ENCODE measurements at places on chromosomes 4 and X. TPM values are rescaled to one million over a fixed set of nuclear protein-coding genes. Genes with fewer than 3 reads are reported as not detected.
A peak's percentile ranks its signal among the peaks of the same experiment; 100 is the strongest.

DNA sequence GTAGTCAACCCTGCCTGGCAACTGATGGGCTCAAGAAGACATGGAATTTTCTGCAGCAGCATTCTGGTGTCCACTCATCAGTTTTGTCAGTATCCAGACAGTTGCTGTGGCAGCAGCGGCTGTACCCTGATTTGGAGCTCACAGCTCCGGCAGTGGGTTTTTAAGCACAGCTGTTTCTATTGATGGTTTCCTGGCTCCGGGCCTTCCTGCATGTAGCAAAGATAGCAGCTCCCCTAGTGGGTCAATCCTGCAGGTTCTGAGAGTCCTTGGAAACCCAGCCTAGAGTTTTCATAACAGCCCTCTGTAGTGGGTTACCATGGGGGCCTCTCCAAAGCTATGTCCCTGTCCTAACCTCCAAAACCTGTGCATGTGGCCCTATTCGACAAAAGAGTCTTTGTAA, 84.0 kb upstream of the ATP6AP2 start:
- H3K27me3 ChIP-seq, result no peaks in the 10 kb centered on the region
- H3K4me1 ChIP-seq, result peaks cover 5% of the 10 kb centered on the region
- no peak overlapping the region for H3K27ac ChIP-seq

DNA sequence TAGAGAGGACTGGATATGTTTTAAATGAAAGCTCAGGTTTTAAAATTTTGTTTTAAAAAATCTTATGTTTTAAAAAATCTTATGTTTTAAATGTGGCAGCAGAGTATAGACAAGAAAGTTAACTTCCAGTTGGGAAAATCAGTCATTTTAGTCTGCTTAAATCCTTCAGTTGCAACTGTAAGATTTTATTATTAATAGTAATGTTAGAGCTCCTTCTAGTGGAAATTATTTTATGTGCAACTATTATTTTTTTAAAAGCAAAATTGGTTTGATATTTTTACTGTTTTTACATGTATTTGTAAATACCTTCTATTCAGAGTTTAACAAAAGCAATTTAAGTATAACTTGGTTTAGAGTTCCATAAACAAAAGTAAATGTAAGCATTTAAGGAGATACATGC, 8.5 kb upstream of the NUDT6 start:
- DNase-seq, result no peak
- peaks cover 19% of the 10 kb centered on the region for H3K4me1 ChIP-seq
- no peak overlapping the region for H3K27ac ChIP-seq
- no peaks in the 10 kb centered on the region for H3K27me3 ChIP-seq
- H3K36me3 ChIP-seq, result peaks cover 12% of the 10 kb centered on the region
- H3K4me3 ChIP-seq, result no peak overlapping the region

DNA sequence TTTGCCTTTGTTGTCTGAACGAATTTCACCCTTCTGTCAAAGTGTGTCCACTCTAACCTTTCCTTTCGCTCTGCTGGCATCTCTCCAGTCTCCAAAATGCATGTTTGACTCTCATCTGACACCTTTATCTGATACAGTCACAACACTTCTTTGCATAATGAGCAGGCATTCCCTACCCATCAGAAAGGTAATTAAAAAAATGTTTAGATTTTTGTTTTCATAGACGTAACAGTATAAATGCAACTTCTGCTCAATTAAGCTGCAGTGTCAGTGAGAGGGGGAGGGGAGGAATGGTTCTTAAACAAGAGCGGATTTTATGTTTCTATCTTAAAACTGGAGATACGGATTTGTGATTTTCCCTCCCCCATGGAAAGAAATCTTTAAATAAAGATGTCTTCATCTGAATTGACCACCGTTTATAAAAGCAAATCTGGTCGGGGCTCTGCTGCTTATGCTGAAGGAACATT, 70.2 kb downstream of the CXXC4 start:
- H3K27me3 ChIP-seq, result no peaks in the 10 kb centered on the region
- no peaks in the 10 kb centered on the region for H3K36me3 ChIP-seq
- H3K27ac ChIP-seq, result no peak overlapping the region
- DNase-seq, result no peak
- no peaks in the 10 kb centered on the region for H3K4me1 ChIP-seq
- no peak overlapping the region for H3K4me3 ChIP-seq

GRCh38 chr4:188778905-188779304, 639.7 kb downstream of the TRIML1 start:
- H3K4me3 ChIP-seq, result no peak overlapping the region
- H3K27me3 ChIP-seq, result no peaks in the 10 kb centered on the region
- DNase-seq, result no peak
- H3K4me1 ChIP-seq, result no peaks in the 10 kb centered on the region

The PRSS48 gene
- total RNA-seq, result not detected

The DCHS2 gene
- total RNA-seq, result 0.17 TPM

DNA sequence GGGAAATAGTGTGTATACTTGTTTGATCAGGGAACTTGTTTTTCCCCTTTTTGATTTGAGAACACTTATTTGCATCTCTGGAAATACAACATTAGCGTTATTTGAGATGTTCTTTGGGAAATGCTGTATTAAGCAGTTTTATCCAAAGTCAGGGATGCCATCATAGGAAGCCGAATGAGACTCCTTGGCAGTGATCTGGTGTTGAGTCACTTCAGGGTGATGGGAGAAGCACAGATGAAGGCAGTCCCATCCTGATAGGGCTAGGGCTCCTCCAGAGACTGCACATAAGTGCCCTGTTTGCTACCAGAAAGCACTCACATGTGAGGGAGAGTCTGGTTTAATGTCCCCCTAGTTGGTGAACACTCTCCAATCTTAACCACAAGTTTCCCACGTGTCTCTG, 62.3 kb downstream of the IL1RAPL1 start:
- no peak for DNase-seq
- H3K4me3 ChIP-seq, result no peak overlapping the region
- H3K27ac ChIP-seq, result no peak overlapping the region
- H3K27me3 ChIP-seq, result no peaks in the 10 kb centered on the region

DNA sequence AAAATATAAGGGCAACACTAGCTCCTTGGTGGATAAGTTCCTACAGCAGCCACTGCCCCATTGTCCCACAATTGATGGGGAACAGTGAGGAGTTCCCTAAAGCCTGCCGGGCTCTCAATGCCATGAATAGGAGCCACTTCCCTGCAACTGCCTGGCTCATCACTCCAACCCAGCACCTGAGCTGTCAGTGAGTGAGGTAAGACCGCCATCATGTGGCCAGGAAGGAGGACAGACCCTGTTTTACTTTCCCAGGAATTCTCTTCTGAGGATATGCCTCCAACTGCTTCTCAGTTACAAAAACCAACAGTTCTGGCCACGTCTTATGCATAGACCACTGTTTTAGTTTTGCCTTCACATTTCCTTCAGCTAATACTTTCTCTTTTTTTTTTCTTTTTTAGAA, 45.5 kb downstream of the SRPX start:
- no peak overlapping the region for H3K27ac ChIP-seq
- no peaks in the 10 kb centered on the region for H3K36me3 ChIP-seq
- DNase-seq, result no peak
- H3K4me1 ChIP-seq, result no peaks in the 10 kb centered on the region
- H3K27me3 ChIP-seq, result peaks cover 2% of the 10 kb centered on the region
- no peak overlapping the region for H3K4me3 ChIP-seq

- H3K4me3 ChIP-seq, result no peak overlapping the region
- H3K27ac ChIP-seq, result no peak overlapping the region
- no peak for DNase-seq
- no peaks in the 10 kb centered on the region for H3K4me1 ChIP-seq
- no peaks in the 10 kb centered on the region for H3K36me3 ChIP-seq
Observed at GRCh38 chr4:80897537-80898303, 132.8 kb upstream of the BMP3 start.

GRCh38 chrX:12865359-12865758, 1.5 kb upstream of the TLR7 start:
- no peak for DNase-seq
- no peaks in the 10 kb centered on the region for H3K36me3 ChIP-seq
- no peak overlapping the region for H3K4me3 ChIP-seq
- H3K4me1 ChIP-seq, result peaks cover 9% of the 10 kb centered on the region

The FBXL5 gene
- 53.4 TPM for total RNA-seq

DNA sequence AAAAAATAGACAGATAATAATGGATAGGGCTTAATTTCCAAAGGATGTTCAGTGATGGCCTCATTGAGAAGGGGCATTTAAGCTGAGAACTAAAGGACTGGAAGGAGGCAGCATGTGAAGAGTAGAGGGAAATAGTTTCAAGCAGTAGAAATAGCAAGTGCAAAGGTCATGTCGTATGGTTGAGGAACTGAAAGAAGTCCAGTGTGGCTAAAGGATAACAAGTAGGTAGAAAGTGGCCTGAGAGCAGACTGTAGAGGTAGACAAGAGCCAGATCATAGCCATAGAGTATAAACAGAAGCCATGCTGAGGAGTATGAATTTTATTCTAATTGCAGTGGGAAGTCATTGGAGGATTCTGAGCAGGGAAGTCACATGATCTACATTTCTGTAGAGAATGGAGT, 72.3 kb downstream of the GRIA3 start:
- no peak for DNase-seq
- H3K27ac ChIP-seq, result no peak overlapping the region
- no peaks in the 10 kb centered on the region for H3K36me3 ChIP-seq
- H3K4me3 ChIP-seq, result no peak overlapping the region
- no peaks in the 10 kb centered on the region for H3K27me3 ChIP-seq
- H3K4me1 ChIP-seq, result no peaks in the 10 kb centered on the region

The TEX13B gene
- total RNA-seq, result not detected

The NDP gene
- not detected for total RNA-seq

The AADAT gene
- not detected for total RNA-seq

The DSPP gene
- total RNA-seq, result not detected

GRCh38 chr4:167052631-167053091, 181.6 kb downstream of the SPOCK3 start:
- no peak overlapping the region for H3K4me3 ChIP-seq
- H3K27me3 ChIP-seq, result no peaks in the 10 kb centered on the region
- no peaks in the 10 kb centered on the region for H3K4me1 ChIP-seq
- H3K27ac ChIP-seq, result no peak overlapping the region
- H3K36me3 ChIP-seq, result no peaks in the 10 kb centered on the region

GRCh38 chr4:7984286-7984925, 44.7 kb upstream of the AFAP1 start:
- DNase-seq, result no peak
- H3K27me3 ChIP-seq, result peaks cover 5% of the 10 kb centered on the region
- no peak overlapping the region for H3K4me3 ChIP-seq
- H3K27ac ChIP-seq, result no peak overlapping the region
- H3K4me1 ChIP-seq, result peaks cover 11% of the 10 kb centered on the region

The FABP2 gene
- 0.19 TPM for total RNA-seq

The AKAP14 gene
- total RNA-seq, result not detected

The MAGEC1 gene
- not detected for total RNA-seq

DNA sequence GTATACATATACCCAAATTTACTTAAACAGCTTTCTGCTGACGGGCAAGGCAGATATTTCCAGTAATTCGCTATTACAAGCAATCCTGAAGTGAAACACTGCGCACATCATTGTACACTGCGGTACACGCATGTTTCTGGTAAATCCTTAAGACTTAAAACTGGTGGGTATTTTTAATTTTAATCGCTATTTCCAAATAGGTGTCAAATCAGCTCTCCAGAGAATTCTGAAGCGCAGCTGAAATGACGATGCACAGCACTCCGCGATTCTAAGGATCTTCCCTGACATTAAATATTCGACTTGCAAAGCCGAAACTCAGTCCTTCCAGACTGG, 361 bp downstream of the TMEM128 start:
- H3K4me1 ChIP-seq, result peaks cover 24% of the 10 kb centered on the region
- peaks cover 12% of the 10 kb centered on the region for H3K36me3 ChIP-seq
- peak overlapping the region; percentile 92 for H3K4me3 ChIP-seq
- H3K27ac ChIP-seq, result peak overlapping the region; percentile 94
- no peak for DNase-seq

DNA sequence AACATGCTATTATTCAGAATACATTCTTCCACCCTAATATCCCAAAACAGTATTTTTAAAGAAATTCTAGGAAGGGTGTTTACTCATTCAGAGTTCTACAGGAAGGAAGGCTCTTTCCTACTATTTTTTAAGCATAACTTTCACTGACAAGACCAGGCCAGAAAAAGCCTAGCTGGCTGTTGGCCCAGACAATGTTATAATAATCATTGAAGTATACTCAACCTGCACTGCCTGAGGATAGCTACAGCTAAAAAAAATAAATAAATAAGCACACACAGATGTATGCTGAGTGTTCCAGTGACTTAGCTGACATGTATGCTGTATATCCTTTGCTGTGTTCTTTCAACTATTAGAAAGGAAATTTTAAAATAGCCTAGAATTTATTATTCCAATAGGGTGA, 145.8 kb upstream of the SPRY1 start:
- no peak overlapping the region for H3K27ac ChIP-seq
- no peaks in the 10 kb centered on the region for H3K36me3 ChIP-seq
- H3K4me1 ChIP-seq, result peaks cover under 1% of the 10 kb centered on the region
- no peaks in the 10 kb centered on the region for H3K27me3 ChIP-seq
- no peak overlapping the region for H3K4me3 ChIP-seq

Data from activated naive CD8-positive, alpha-beta T cell treated with anti-CD3 and anti-CD28 coated beads, Interleukin-2, amount 10 ng/mL, durations not matched to agents 7 days and 5 days (primary cell).